ENCODE measurements at places on chromosomes 6 and 20.

DNA sequence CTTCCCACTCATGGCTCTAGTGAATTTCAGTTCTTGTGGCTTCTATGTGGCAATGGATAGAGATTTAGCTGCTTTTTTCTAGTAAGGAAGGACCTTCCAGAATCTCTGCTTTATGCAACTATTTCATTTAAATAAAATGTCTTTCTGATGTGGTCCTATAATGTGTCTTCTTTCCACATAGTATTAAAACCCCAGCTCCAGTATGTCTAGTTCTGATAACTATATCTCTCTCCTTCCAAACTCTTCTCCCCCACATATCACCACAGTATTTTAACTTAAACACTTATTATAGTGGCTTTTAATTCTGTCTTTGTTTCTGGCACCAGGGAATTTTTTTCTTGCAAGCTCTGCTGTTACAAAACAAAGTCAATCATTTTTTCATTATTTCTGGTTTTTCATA is 40.6 kb upstream of the SUMO4 start:
- no peak for DNase-seq

DNA sequence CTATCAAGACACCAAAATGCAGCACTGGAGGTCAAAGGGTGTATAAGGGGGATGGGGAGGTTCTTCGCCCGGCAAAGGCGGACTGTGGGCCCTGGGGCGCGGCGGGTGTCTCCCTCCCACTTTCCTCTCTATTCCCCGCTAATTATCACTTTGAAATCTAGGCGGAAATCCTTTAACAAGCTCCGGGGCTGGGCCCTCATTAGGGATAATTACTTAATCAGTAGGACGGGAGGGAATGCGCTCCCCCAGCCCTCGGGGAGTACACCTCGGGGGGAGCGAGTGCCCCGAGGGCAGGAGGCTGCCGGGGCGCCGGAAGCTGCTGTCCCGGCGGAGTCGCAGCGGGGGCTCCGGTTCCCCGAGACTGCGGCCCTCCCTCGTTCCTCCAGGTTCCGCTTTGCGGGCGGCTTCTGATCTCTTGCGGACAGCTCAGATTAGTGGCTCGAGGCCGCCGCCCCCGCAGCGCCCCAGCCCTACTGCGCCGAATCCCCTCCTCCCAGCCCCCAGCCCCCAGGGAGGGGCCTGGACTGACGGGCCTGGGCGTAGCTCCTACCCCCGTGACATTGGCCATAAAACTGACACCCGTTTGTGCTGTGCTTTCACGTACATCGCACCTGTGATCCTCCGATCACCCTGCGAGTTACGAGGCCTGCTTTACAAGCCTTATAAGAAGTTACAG is 14.7 kb downstream of the MUCL3 start:
- peak; percentile 67 for DNase-seq

DNA sequence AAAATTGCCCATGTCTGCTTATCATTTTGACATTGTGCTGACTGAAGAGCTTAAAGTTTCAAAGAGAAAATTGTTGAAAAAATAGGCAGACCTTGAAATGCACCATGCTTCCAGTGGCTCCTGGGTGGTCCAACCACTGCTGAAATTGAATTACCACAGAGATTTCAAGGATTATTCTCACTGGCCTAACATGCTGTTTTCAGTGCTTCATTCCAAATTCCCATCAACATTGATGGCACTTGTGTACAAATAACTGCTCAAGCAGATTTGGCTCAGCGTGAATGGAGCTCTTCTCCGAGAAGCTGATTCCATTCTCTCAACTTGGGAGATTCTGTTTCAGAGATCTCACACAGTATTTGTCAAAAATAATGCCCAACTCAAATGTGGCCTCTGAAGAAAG is 75.5 kb downstream of the LAMA4 start:
- DNase-seq: no peak

DNA sequence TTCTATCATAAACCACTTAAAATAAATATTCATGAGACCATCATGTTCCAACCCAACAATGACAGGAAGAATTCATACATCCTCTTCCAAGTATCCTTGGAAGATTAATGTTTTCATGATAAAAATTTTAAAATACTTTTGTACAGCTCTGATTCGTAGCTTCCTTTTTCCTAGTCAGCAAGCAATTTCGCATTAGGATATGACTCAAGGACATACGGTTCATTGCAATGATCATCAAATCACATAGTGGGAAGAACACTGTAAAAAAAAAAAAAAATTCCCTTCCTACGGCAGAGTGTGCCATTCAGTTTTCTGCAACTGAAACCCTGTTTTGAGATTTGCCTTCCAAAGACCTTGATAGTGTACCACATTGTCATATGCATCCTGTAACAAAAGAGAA is 35.3 kb upstream of the GFOD1 start:
- DNase-seq: no peak

- DNase-seq: peak; percentile 76
Measured at GRCh38 chr20:37901654-37902503, 1.0 kb upstream of the VSTM2L start.

All from D341Med (cell line).